Retinal pigment epithelial cell (primary cell): ENCODE measurements at places on chromosomes 3 and 15.

DNA sequence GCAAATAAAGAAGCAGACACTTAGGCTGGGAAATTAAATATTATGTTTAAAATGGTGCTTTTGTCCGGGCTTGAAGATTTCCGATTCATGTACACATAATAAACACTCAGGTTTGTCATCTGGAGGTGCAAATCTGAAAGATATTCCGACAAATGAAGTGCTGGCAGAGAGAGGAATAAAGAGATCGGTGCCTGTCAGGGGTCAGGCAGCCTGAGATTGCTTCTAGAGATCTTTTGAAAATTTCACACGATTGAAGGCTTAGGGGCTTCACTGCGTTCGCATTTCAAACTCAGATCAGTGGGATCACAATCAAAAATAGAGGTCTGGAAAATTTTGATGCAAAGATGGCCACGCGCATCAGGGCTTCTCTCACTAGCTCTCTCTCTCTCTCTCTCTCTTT, 33.2 kb downstream of the NR2F2 start:
- DNase-seq = no peak

GRCh38 chr3:27501759-27502158, 17.6 kb upstream of the SLC4A7 start:
- DNase-seq = no peak

GRCh38 chr3:79767194-79767904, 449 bp downstream of the ROBO1 start:
- DNase-seq = no peak

DNA sequence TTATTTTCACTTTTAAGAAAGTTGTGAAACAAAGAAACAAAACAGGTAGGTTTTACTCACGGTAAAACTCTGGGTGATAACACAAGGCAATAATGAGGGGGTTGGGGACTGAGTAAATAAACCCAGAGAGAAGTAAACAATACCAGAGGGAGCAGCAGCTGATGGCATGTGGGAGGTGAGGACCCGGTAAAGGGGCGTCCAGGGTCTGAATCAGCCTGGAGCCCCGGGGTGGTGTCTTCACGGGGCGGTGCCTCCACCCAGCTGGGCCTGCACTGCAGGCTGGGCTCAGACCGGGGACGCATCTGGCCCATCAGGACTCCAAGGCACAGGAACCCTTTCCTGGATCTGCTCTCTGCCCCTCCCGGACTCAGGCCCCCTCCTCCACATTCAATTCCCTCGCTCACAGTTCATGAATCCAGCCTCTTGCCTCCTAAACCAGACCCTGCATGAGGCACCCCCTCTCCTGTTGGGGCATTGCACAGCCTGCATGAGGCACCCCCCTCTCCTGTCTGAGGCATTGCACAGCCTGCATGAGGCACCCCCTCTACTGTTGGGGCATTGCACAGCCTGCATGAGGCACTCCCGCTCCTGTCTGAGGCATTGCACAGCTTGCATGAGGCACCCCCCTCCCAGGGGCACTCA, 73.9 kb upstream of the MFGE8 start:
- no peak for DNase-seq

DNA sequence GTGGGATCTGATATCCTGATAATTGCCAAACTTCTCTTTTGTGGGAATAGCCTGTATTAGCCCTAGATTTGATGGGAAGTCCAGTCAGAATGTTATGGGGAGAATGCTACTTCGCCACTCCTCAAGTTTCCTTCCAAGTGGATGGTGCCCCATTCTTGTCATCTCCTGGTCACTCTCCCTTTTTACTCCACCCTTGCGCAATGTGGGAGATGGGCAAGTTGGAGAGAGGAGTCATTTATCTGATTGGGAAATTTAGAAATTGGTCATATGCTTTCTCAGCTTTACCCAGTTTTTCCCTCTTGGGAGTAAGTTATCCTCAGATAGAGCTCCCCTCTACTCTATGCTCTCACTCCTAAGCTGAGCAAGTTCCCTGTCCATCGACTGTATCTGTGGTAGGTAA, 14.4 kb downstream of the FANCD2OS start:
- no peak for DNase-seq

- no peak for DNase-seq
Measured at GRCh38 chr15:41926185-41927056, 32.6 kb upstream of the SPTBN5 start.

GRCh38 chr3:132317229-132317948, at the start of gene ACP3:
TSS of gene ACP3 (plus strand) at chr3:132317407. CDS start at chr3:132317457, 50 bp downstream.
- peak; percentile 30 for DNase-seq

DNA sequence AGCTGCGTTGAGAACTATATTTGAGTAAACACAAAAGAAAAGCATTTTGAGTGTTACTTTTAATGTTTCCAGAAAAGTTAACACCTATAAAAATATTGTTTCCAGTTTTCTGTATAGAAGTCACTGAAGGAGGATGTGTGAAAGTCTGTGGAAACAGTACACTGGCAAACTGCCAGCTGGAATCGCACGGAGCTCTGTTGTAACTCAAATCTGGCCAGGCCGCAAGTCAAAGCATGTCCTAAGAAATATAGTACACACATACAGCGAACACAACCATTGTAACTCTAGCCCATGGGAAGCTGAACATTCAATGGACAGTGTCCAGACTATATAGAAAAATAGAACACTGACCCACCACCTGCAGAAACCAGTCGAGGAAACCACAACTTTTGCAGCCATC, 657.2 kb downstream of the FHIT start:
- DNase-seq = no peak

DNA sequence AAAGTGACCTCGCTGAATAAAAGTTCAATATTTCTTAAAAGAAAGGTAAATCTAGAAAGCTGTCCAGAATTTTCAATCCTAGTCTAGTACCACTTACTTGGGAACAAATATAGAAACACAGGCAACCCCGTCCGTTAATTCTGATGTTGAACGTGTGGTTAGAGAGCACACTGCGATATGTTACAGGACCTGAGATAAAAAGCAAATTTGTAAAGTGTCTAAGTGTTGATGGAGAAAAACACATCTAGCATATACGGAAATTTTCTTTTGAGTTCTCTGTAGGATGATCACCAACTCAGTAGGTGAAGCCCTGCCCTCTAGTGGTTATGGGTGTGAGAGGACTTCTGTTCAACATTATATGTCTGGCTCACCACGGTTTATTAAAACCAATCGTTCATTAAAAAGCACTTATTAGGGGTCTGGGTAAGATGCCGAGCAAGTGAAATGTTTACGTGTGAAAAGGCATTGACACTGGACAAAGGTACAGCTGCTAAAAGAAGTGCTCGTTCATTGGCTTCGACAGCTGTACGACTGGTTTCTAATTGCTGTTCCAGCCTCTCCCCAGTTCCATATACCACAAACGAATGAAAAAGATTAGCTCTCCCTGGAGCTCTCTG, 1.0 kb upstream of the ATP2C1 start:
- peak; percentile 50 for DNase-seq

- peak; percentile 76 for DNase-seq
Measured at GRCh38 chr3:15064835-15065549, at the start of gene MRPS25. TSS of gene MRPS25 (minus strand) at chr3:15065315. CDS start at chr3:15065194, 121 bp downstream.

DNA sequence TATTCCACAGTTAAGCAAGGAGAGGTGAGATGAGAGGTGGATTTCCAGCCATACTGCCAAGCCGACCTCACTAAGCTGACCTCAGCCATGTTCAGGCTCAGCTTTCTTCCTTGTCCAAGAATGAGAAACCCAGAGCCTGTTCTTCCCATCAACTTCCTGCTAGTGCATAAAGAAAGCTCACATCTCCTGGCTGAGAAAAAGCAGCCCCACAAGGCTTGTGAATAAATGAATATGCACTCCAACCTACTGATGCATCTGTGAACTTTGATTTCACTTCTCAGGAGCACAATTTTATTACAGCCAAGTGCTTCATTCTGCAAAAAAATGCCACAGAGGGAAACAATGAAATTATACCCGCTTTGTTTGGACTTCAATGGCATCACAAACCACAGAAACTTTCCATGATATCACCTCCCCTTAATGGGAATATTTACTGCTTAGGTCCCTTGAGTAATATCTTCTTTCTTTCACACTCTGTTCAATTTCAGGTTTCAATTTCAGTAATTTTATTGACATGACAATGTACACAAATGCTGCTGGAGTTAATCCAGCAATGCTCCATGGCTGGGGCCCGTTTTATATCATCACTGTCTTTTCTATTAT, 437.0 kb upstream of the PPP2R3A start:
- DNase-seq = no peak

GRCh38 chr15:70502529-70502928, 260.8 kb downstream of the UACA start:
- no peak for DNase-seq

GRCh38 chr3:185733980-185734724, 90.7 kb downstream of the IGF2BP2 start:
- peak; percentile 62 for DNase-seq

DNA sequence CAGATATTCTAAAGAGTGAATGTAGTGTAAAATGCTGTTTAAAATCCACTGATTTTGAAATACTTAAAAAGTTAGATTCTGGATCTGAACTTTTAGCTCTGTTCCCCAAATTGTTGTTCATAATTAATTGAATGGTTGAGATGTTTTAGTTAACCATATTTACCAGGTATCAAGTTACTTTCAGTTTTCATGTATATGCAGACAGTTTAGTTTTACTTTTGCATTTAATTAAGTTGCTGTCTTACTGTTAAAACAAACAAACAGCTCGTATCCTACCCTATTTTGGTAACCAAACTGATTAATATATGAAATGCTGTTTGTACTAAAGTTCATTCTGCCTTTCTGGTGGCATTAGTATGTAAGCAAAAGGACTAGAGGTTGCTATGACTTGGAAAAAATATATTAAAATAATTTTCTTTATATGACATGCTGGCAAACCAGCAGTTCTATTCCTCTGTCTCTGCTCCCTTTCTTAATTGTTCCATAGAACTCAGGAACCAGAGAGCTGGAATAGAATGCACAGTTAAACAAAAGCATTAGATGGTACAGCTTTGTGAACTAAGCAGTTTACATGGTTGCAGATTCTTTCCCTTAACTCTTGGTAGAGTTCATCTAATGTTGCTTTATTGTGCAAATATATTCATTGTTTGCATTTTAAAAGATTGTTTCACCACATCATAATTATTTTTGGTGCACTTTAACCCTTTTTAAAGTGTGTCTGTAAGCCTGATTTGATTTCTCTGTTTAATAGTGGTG, 39.5 kb upstream of the SCAANT1 start:
- DNase-seq = no peak

- no peak for DNase-seq
Measured at GRCh38 chr3:76181213-76181612, 395.9 kb upstream of the ZNF717 start.

GRCh38 chr3:60313951-60314461, 937.2 kb downstream of the FHIT start:
- DNase-seq = no peak

DNA sequence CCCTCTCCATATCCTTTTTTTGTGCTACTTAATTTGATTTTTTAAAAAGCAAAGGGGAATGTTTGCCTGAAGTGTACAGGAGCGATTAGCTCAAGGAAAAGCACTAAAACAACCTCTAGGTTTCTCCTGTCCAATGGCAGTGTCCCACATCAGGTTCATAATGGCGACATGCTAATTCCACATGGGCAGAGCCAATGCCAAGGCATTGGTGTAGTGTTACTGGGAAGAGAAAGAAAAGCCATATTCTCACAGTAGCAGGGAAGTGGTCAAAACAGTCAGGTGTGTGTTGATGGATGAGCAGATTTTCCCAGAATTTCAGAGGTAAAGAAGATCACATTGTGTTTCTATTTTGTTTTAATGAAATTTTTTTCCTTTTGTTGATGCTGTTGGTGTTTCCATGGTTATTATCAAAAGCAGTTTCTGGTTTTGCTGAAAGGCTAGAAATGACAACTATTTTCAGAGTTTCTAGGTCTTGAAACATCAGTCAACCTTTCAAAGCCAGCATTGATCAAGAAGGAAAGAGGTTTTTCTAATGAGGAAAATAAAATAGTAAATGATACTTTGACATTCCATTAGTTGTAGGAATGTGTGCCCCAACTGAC, 65.2 kb downstream of the FNDC3B start:
- DNase-seq = peak; percentile 62

DNA sequence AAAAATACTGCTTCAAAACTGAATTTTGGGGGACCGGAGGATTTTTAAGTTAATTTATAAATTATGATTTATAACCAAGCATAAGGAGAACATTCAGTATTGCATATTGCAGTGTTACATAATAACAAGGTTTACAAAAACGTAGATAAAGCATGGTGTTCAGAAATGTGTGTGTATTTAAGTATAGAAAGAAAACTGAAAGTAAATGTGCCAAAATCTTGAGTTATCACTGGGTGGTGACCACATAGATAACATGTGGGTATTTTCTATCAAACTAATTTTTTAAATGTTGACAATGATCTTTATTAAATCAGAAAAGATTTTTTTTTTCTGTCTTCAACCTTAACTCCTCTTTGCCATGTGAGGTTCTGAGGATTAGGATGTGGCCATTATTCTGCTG, 32.6 kb downstream of the EIF2AK4 start:
- no peak for DNase-seq

- no peak for DNase-seq
Measured at GRCh38 chr3:100151024-100151707, 36.9 kb upstream of the FILIP1L start.

DNA sequence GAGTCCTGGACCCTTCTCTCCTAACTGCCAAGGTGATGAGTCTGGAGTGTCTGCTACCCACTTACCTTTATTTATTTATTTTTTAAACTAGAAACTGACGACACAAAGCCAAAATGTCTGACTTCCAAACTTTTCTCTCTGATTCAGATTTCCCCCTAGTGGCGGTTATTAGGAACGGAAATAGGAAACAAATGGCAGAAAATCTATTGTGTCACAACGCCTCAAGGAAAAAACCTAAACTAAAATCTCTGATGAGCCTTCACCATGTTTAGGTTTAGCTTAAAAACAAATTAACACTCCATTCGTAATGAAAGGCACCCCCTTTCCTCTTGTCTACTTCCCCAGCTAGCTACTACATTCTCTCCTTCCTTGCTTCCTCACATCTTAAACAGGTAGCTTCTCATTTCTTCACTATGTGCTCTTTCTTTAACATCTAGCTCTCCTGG, 94.0 kb upstream of the MEX3B start:
- DNase-seq = no peak

DNA sequence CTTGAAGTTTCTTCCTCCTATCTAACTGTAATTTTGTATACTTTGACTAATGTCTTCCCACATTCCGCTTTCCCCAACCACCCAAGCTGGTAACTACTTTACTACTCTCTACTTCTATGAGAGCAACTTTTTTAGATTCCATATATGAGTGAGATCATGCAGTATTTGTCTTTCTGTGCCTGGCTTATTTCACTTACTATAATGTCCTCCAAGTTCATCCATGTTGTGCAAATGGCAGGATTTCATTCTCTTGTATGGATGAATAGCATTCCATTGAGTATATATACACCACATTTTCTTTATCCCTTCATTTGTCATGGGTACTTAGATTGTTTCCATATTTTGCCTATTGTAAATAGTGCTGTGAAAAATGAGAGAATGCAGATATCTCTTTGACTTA, 78.5 kb upstream of the CCNL1 start:
- no peak for DNase-seq
